ENCODE measurements at places on chromosomes 12 and 14.

DNA sequence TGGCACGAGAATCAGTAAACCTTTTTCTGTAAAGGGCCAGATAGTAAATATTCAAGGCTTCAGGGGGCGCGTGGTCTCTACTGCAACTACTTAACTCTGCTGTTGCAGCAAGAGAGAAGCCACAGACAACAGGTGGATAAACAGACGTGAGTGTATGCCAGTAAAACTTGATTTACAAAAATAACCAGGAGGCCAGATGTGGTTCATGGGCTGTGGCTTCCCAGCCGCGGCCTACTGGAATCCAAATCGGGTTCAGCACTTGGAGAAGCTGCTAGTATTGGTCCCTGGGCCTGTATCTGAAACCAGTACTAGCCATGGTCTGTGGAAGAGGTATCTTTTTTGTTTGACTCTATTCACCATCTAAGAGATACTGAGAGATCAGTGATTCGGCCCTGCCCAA lies 13.3 kb downstream of the PPP2R5C start:
- no peak for DNase-seq

DNA sequence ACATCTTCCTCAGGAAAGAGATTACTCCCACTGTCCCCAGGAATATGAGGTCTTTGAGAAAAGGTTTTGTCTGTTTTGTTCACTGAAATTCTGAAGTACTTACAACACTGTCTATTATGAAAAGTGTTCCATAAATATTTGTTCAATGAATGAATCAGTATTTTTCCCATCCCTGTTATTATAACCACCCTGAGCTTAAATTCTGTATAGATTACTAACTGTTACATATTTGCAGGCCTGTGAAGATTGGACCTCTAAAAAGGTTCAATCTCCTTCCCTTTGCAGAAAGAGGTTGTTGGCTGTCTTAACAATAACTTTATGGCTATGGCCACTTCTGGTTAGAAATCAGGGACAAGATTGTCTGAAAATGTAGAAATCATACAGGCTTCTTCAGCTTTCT lies 174.5 kb upstream of the NPAS3 start:
- no peak for DNase-seq

- no peak for DNase-seq
Measured at GRCh38 chr14:90641615-90642243, 174.5 kb downstream of the TTC7B start.

- peak; percentile 36 for DNase-seq
Measured at GRCh38 chr12:27703720-27704452, 6.7 kb upstream of the MRPS35 start.

GRCh38 chr12:44053549-44054127 lies 217.8 kb downstream of the TMEM117 start:
- no peak for DNase-seq
